ENCODE measurements at places on chromosomes 6 and 20.

GRCh38 chr6:63640062-63640461 lies 4.5 kb downstream of the PHF3 start:
- DNase-seq: no peak

DNA sequence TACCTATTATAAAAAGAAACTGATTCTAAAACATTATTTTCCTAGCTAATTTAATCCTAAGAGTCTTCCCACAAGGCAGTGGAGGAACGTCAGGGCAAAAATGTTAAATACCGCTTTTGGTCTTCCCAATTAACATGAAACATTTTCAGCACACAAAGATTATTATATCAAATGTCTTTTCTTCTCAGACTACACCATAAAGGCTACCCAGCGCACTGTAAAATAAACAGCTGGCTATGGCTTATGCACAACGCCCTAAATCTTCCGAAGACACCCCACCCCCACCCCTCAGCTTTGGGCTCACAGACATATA lies 1.0 kb downstream of the NUDT3 start:
- no peak for DNase-seq

GRCh38 chr6:168863467-168863866 lies 390.2 kb downstream of the THBS2 start:
- DNase-seq: no peak

GRCh38 chr6:163538331-163538730 lies 123.8 kb downstream of the QKI start:
- no peak for DNase-seq

GRCh38 chr6:12228447-12229146 lies 61.6 kb upstream of the EDN1 start:
- DNase-seq: no peak

DNA sequence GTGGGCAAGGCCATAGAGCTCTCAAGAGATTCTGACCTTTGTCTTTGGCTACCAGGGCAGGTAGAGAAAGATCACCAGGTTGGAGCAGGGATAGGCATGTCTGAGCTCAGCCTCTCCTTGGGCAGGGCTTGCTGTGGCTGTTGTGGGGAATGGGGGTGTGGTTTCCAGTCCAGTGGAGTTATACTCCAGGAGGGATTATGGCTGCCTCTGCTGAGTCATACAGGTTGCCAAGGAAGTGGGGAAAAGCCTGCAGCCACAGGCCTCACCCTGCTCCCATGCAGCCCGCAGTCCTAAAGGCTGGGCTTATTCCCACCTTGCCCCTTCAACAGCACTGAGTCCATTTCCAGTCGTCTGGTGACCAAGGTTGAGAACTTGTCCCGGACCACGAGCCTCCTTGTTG lies 21.9 kb downstream of the MEP1A start:
- DNase-seq: no peak

DNA sequence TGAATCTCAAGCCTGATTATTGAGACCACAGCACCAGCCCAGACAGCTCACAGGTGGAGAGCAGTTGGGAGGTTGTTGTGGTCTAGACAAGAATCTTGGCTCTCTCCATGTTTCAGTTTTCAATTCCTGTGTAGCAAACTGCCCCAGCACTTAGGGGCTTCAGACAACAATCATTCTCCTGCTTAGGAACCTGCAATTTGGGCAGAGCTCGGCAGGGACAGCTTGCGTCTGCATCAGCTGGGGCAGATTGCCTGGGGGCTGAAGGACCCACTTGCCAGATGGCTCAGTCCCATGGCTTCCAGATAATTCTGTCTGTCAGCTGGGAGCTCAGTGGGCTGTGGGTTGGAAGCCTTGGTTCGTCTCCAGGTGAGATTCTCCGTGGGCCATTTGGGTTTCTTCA lies 6.9 kb downstream of the TGM6 start:
- no peak for DNase-seq

GRCh38 chr6:10407674-10408054 lies 7.2 kb downstream of the TFAP2A start:
- no peak for DNase-seq

DNA sequence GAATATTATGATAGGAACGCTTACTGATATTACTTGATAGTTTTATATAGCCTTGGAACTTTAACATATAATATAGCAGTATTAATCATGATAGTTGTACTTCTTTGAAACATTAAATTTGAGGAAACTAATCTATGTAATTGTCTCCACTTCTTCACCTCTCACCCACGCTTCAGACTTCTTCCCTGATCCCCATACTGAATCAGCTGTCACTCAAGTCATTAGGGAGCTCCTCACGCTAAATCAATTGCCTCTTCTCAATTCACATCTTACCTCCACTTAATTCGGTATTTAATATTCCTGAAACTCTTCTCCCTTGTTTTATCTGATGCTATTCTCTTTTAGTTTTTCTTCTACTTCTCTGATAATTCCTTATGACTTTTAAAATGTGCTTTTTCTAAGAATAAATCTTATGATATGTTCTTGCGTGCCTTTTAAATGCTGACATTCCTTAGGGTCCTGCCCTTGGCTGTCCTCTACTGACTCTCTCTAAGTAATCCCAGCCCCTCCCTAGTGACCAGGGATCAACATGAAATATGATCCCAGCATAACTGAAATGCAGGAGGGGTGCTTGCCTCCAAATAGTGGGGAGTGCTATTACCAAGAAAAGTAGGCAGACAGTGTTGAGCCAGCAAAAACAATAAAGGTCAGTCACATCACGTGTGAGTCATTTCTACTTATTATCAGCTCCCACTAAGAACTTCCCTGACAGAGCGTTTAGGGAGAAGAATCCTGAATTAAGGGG lies 9.9 kb downstream of the ANKRD66 start:
- no peak for DNase-seq

- DNase-seq: no peak
Observed at GRCh38 chr6:118485601-118486550, 62.2 kb upstream of the PLN start.

- peak; percentile 57 for DNase-seq
Observed at GRCh38 chr6:593139-593906, 63.6 kb downstream of the HUS1B start.

DNA sequence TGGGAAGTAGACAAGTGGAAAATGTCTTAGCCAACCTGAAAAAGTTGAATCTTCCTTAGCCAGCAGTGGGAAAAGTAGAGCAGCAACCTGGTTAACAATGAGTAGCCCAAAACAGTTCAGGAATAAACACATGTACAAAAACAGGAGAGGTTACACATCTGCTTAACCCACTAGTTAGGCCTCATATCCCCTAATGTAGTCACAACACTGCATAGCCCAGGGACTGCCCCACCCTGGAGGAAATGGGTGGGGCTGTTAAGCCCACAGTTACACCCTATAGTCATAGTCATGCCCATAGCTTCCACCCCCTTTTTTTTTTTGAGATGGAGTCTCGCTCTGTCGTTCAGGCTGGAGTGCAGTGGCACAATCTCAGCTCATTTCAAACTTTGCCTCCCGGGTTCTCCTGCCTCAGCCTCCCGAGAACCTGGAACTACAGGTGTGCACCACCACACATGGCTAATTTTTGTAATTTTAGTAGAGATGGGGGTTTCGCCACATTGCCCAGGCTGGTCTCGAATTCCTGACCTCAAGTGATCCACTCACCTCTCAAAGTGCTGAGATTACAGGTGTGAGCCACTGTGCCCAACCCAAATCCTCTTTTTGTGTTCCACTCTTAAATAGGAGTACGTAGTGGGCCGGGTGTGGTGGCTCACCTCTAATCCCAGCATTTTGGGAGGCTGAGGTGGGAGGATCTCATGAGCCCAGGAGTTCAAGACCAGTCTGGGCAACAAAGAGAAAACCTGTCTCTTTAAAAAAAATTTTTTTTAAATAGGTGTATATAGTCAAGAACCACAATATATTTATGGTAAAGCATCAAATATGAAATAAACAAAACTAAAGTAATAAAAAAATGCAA lies 24.5 kb downstream of the ILRUN start:
- DNase-seq: peak; percentile 54

DNA sequence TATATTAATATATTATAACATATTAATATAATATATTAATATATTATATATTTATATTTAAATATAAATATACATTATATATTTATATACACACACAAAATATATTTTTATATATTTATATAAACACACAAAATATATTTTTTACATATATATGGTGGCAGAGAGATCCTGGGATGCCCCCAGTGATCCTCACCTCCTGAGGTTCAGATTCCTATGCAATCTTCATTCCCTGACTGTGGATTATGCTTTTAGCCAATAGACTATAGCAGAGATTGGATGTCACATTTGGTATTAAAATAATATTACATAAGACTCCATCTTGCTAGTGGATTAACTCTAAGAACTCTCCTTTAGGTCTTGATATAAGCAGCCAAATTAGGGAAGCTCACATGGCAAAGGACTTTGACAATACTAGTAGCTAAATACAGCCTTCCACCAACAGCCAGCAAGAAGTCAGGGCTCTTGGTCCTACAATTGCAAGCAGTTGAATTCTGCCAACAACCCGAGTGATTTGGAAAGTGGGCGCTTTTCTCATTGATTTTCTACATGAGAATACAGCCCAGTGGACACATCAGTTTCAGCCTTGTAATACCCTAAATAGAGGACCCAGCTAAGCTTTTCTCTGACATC lies 681.0 kb downstream of the C6orf118 start:
- no peak for DNase-seq

DNA sequence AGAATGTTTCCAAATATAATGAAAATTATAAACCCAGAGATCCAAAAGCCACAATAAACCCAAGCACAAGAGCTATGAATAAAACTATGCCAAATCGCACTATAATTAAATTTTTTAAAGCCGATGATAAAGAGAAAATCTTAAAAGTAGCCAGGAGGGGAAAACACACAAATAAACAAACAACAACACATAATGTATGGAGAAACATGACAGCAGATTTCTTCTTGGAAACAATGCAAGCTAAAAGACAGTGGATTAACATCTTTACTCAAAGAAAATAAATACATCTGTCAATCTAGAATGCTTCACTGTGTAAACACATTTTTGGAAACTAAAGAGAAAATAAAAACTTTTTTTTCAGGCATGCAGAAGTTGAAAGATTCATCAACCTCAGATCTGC lies 80.3 kb upstream of the RNF24 start:
- no peak for DNase-seq

DNA sequence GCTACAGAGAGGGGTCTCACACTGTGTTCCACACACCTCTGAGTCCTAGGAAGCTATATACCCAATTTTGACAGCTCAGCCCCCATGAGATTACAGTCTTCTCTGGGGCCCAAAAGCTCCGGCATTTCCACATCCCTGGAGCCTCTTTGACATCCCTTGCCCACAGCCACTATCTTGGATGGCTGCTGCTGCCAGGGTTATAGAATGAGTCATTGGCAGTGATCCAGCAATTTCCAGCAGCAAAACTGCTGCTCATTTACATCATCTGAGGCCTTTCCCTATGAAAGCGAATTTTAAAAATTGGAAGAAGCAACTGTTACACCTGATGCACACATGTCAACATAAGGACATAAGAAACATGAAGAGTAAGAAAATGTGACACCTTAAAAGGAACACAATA lies 590.7 kb downstream of the MEI4 start:
- no peak for DNase-seq

- no peak for DNase-seq
Observed at GRCh38 chr6:110188791-110189190, 8.6 kb downstream of the CDC40 start.

DNA sequence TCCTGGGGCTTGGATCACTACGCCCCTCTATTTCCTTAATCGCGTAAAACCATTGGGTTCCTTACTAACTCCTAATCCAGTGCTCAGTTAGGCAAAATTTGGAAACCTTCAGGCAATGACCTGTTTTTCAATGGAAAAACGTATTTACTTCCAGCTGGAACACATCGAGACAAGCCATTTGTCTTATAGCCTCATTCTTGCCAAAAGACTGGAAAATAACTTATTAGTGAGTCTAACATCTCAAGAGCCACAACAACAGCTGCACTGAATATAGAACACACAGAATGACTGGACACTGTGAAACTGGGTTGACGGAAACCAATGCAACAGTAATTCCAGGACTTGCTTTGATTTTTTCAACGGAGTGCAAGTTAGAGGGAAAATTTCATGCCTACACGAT lies 125.2 kb upstream of the MAP3K7 start:
- DNase-seq: no peak

GRCh38 chr20:46618316-46619100 lies 32.8 kb downstream of the SLC13A3 start:
- no peak for DNase-seq

DNA sequence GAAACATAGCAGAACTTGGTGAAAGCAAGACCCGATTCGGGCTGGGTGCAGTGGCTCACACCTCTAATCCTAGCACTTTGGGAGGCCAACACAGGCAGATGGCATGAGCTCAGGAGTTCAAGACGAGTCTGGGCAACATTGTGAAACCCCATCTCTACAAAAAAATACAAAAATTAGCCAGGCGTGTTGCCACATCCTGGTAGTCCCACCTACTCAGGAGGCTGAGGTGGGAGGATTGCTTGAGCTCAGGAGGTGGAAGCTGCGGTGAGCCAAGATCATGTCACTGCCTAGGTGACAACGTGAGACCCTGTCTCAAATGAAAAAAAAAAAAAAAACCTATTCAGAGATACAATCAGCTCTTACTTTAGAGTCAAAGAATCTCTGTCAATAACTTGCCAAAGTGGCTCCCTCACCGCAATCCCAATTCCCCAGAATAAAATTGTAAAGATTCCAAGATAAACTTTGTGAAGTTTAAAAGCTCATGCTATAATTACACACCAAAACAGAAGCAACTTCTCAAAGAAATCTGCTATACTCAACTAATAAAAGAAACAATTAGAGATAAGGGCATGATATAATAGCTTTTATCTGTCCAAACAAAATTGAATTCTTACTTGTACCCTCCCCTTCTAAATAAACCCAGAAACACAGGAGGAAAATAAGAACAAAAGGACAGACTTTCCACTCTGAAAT lies 33.6 kb downstream of the CDK19 start:
- no peak for DNase-seq

DNA sequence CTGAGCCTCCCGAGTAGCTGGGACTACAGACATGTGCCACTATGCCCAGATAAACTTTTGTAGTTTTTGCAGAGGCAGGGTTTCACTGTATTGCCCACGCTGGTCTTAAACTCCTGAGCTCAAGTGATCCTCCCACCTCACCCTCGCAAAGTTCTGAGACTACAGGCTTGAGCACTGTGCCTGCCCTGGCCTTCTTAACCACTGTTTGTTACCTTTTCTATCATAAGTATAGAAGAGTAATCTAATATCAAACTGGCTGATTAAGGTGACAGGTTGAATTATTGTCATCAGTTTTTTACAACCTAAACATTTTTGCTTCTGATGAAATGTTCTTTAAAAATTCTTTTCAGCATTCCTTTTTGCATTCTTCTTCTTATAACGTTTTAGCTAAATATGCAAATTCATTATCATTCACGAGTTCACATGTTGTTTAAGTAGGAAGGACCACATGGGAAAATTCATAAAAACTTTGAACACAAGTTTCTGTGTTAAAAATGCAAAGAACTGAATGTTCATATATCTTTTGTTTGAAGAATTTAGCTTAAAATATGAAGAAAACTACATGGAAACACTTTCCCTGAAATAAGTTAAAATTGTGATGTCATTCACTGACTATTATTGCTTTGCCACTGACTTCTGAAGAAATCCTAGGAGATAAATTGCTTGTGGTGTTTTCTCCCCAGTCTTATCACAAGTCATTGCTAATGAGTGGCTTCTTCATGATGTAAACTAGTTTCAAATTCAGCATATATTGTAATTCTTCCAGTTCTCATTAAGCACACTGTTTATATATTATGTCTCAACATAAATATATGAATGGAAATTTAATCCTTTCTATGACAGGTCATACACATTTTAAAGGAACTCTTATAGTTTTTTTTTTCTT lies 106.7 kb downstream of the ADGRB3 start:
- no peak for DNase-seq

- DNase-seq: peak; percentile 78
Observed at GRCh38 chr6:43181942-43182860, at the start of gene CUL9. TSS of gene CUL9 (plus strand) at chr6:43182196. CDS start at chr6:43184311, 2,115 bp downstream.

GRCh38 chr6:13360671-13361540 lies 32.6 kb upstream of the TBC1D7 start:
- DNase-seq: no peak

All from stimulated activated CD4-positive, alpha-beta T cell treated with anti-CD3 and anti-CD28 coated beads, Interleukin-12 subunit alpha, Interleukin-12 subunit beta, amount 100 ng/mL, for 4 hours (primary cell).